ENCODE measurements at places on chromosomes 1 and 21.

- peak; percentile 61 for DNase-seq
These were observed 3.7 kb upstream of the SEMA4A start for GRCh38 chr1:156149374-156150332.

- no peak for DNase-seq
These were observed 19.0 kb upstream of the DUSP10 start for GRCh38 chr1:221760911-221761310.

- no peak for DNase-seq
These were observed 103.2 kb upstream of the DYNLT5 start for GRCh38 chr1:66648901-66649595.

- no peak for DNase-seq
These were observed 90.9 kb upstream of the RGS18 start for GRCh38 chr1:192067360-192067759.

DNA sequence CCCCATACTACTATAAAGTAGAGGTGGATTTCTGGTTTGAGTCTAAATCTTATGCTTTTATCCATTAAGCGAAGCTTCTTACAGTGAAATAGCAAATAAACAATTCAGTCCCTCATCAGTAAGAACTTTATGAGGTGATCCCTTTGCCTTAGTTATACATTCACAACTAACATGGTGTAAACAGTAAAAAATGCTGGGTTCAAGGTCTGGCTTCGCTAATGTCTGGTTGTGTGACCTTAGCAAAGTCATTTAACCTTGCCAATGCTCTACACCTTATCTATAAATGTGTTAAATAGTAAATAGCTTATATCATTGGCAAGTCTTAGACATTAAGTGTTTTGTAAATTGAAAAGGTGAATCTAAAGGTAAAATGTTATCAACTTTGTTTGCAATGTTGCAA is 475.4 kb downstream of the LMO4 start:
- DNase-seq, result no peak

GRCh38 chr1:167060141-167061072 is 29.8 kb downstream of the GPA33 start:
- DNase-seq, result no peak

DNA sequence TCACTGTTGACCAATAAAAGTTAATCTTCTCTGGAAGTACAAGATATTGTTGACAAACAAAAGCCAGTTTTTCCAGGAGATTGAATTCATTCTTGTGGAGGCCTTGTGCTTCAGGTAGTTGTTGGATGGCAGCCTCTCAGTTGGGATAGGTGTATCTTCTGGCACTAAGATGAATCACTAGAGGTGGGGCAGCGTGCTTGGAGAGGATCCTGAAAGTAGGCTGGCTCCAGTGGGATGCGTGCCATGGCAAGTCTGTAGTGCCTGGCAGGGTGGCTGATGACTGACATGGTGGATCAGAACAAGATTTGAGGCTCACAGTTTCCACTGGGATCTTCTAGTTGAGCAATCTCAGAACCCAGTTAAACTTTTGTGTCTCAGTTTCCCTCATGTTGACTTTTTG is 2.4 kb downstream of the VPS13D start:
- DNase-seq, result no peak
